ENCODE measurements at places on chromosomes 12 and 14.

DNA sequence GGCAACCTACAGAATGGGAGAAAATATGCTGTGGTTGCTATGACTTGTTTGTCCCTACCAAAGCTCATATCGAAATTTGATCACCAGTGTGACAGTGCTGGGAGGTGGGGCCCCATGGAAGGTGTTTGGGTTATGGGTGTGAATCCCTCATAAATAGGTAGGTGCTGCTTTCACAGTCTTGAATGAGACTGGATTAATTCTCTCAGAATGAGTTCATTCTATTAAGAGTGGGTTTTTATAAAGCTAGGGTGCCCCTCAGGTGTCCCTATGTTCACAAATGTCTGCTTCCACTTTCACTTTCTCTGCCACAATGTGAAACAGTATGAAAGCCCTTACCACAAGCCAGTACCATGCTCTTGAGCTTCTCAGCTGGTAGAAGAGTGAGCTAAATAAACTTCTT, 133.5 kb downstream of the CPNE8 start:
- DNase-seq, result no peak

- DNase-seq, result no peak
These were observed 113.1 kb upstream of the G2E3 start for GRCh38 chr14:30445852-30446251.

DNA sequence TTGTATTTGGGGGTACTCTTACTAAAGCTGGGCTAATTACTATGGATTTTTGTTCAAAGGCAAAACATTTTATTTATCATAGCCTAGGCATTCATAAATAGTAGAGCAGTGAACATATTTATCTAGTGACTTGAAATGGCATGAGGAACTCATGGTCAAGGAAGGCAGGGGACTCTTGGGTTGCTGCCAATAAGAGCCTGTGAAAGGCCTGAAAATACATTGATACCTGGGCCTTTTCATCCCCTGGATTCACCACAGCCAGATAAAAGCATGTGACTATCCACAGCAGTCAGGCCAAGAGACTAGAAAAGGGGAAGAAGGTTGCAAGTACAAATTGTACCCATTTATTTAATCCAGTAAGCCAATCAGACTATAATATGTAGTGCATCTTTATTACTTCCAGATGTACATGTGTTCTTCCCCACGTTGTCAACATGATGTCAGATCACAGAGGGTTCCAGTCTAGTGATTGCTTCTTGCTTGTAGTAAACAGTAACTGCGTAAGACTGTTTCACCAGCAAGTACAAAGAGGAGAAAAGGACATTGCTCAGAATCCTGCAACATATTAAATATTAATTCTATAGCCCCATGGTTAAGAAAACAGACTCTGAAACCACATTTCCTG, 409.7 kb downstream of the NOVA1 start:
- no peak for DNase-seq

- DNase-seq, result no peak
These were observed 35.2 kb upstream of the PCNX1 start for GRCh38 chr14:70871863-70872677.

Measured in T follicular helper cell (primary cell).